ENCODE measurements at places on chromosomes 12 and 14.

DNA sequence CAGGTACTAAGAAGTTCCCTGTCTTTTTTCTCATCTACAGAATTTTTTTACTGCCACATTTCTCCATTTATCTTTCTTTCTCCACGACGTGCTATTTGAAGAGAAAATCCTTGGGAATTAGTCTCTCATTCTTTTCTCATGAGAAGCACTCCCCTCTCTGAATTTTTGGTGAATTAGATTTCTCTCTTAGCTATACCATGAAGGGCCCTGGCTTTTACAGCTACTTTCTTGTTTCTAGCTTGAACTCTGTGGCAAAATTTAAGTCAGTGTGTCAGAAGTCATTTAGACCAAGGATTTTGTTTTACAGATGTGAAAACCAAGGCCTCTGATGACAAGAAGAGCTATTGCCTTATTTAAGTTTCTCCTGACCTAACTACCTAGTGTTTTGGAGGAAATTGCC is 213.1 kb downstream of the AEBP2 start:
- no peak for DNase-seq

GRCh38 chr12:89827592-89827991 is 119.0 kb upstream of the ATP2B1 start:
- no peak for DNase-seq

DNA sequence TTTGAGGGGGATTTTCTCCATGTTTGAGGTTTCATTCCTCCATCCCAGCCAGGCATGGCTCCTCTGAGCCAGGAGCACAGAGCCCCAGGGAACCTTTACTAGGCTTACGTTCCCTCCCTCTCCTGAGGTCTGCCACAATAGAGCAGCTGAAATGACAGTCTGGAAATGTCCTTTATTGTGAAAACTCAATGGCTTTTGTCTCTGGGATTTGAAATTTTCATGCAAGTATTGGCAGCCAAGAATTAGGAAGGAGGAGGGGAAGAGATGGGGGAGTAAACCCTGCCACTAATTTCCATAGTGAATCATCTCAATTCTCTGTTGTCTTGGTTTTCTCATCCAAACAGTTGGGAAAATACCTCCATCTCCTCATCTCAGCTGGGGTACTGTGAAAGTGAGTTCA is 2.6 kb upstream of the PLEKHG3 start:
- no peak for DNase-seq

GRCh38 chr14:26023967-26024366 is 573.9 kb downstream of the NOVA1 start:
- no peak for DNase-seq

DNA sequence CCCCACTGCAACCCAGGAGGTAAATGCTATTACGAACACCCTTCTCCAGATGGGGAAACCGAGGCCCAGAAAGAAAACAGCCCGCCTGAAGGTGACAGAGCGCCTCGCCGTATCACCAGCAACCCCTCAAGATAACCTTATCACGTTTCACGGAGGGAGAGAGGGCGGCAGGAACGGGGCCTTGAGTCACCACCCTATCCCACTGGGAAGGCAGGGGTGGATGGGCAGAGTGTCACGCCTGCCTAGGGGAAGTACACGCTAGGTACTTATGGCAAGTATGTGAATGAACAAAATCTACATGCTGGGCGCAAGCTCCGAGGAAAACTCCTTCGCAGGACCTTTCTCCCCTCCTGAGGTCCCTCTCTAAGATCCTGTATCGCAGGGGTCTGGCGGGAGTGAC is 17.8 kb downstream of the NCOR2 start:
- no peak for DNase-seq

DNA sequence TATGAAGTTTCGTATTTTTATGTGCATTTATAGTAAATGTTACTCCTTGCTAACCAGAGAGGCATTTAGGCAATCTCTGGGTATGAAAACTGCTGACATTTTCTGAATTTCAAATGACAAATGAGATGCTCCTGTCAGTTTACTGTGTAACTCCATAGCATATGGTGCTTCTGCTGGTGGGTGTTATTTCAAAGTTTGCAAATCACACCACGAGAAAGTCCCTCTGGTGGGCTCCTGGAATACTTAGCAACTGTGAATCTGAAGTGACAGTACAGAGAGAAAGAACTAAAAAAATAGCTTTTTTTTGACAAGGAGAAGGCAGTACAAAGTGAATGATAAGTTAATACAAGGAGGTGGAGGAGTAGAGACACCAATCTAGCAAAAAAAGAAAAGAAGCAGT is 161.5 kb downstream of the DERA start:
- DNase-seq: no peak

GRCh38 chr12:1798641-1799020 is 21.7 kb upstream of the LRTM2 start:
- DNase-seq: no peak

DNA sequence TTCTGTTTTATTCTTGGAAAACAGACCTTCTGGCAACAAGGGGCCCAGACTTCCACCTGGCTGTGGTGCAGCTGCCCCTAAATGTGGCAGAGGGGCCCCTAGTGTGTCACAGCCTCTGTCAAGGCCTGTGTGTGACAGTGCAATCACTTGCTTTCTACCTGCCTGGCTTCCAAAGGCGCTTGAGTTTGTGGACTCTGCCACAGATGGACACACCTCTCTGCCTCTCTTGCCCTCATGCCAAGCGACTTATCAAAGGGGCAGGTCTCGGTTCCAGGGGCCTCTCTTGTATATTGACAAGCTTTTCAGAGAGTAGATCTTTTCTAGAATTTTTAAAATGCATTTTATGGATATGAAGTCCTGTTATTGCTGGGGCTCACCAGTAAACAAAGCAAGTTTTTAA is 217.2 kb downstream of the SLC15A4 start:
- no peak for DNase-seq

DNA sequence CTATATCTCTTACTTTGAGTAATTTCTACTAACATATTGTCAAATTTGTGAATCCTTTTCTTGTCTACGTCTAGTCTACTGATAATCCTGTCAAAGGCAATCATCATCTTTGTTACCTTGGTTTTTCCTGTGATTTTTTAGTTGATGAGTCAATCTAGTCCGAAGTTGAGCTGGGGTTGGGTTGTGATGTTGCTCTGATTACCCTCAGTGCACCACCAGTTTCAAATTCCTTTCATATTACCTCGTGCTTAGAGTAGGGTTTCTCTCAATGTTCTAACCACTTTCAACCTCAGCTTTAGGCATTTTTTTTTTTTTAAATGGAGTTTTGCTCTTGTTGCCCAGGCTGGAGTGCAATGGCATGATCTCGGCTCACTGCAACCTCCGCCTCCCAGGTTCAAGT is 186.8 kb downstream of the BTG1 start:
- DNase-seq: no peak

All from stimulated activated naive CD4-positive, alpha-beta T cell (primary cell).